Ovary (tissue), 10 donors: ENCODE measurements at places on chromosomes 11 and 22. TPM values are rescaled to one million over a fixed set of nuclear protein-coding genes. Genes with fewer than 3 reads are reported as not detected.
A peak's percentile ranks its signal among the peaks of the same experiment; 100 is the strongest.

DNA sequence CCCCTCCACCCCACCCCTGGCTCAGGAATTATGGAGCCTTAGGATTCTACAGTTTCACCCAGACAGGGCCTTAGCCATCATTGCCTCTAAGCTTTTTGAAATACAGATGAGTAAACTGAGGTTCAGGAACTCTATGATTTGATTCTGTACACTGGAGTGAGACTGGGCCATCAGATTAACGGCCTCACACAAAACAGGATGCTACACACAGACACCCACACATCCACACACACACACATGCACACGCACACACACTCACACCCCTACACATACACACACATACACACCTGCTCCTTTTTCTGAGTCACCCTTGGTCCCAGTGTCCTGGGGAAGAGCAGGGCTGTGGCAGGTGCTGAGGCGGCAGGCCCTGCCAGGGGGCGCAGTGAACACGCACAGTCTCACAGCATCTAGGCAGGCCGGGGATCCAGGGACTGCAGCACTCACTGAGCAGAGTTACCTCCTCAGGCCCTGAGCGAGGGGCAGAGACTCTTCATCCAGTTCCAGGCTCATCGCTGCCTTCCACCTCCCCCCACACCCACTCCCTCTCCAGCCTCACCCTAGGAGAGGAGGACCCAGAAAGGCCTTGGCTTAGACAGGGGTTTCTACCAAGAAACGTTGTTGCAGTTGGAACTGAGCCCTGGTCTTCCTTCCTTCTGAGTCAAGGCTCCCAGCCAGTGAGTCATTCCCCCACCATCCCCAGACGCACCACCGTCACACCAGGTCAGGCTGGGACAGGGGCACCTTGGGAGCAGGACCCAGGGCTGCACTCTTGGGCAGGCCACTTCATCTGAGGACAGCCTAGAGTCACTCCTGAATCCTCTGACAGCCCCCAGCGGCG lies 89.8 kb upstream of the PARVA start:
- peak; percentile 68 for DNase-seq

DNA sequence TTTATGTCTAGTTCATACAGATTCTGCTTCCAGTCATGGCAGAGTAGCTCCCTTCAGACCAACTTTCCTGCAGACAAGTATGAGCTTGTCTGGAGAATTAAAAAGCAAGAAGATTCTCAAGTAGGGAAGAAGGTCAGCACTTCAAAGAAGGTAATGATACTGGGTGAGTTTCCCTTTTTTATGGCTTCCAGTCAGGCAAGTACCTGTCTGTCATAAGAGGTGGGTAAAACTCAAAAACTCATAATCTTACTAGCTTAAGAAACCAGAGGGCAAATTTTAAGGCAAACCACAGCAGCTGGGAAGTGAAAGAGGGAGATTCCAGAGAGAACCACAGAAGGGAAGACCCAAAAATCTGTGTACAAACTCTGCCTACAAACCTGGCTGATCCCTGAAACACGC lies 54.2 kb downstream of the DENND5A start:
- no peak for DNase-seq

DNA sequence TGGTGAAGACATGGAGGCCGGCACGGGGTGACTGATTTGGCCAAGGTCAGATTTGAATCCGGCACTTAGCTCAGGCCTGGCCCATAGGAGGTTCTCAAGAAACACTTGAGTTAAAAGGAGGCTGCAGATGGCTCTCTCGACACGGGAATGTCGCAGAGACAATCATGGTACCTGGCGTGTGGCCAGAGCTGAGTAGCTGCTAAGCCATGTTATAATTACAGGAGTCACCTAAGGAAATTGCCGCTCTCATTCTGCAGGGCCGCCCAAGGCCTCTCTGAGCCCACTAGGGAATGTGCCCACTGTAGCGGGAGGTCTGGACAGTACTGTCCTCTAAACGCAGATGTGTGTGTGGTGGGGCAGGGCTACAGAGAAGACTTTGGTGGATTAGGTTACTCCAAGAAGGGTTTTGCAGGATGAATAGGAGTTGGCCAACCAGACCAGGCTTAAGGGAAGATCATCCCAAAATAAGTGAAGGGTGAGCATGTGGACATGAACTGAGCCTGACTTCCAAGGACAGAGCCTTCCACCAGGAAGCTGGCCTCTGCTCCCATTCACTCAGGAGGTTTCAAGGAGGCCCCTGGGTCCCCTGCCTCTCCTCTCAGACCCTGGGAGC lies 19.3 kb upstream of the PRR5 start:
- DNase-seq: no peak

GRCh38 chr11:22792497-22792896 lies 37.1 kb downstream of the SVIP start:
- no peak for DNase-seq

DNA sequence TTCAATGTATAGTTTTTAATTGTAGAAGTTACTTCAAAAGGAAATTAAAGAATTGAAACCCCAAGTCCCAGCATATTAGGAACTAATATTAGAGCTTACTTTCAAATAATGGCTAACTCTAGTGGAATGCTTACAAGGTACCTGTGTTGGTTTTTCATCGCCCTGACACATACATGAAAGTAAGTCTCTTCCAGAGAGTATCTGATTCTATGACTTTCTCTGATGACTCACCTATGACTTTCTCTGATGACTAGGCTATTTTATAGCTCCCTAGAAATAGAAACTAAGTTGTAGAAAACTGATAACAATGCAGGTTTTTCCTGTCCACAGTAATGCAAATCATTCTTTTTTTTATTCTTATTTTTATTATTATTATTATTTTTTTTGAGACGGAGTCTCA lies 33.6 kb upstream of the MMP7 start:
- DNase-seq: no peak

The CERK gene
- total RNA-seq: 51.0 TPM
